ENCODE measurements at places on chromosomes 1 and 21.

GRCh38 chr1:246001837-246002230 lies 505.2 kb downstream of the SMYD3 start:
- no peak for DNase-seq

DNA sequence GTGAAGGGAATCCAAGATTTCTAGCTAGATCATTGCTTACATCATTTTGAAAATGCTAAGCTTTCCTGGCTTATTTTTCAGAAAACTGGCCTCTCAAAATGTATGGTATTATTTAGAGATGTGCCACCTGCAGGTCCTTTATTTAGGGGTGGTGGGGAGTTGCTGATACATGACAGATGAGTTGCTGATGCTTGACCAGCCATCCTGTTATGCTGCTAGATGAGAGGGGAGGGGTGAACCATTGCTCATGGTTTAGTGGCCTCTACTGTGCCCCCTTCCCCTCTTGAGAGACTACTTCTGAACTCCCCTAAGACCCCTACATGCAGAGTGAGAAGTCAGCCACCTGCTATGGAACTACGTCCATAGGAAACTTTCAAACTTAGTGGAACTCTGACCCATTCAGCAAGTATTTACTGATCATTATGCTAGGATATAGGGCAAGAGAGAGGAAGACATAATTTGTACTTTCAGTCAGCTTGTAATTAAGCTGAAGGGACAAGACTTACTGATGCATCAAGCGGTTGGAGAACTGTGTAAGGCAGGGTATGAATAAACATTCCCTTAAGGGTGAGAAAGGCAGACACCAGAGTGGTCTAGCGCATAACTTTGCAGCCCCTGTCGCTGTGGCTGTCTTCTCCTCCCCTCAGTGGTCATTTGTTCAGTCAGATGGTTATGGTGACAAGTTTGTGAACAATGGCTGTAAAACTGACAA lies 34.6 kb downstream of the SLAMF6 start:
- no peak for DNase-seq

DNA sequence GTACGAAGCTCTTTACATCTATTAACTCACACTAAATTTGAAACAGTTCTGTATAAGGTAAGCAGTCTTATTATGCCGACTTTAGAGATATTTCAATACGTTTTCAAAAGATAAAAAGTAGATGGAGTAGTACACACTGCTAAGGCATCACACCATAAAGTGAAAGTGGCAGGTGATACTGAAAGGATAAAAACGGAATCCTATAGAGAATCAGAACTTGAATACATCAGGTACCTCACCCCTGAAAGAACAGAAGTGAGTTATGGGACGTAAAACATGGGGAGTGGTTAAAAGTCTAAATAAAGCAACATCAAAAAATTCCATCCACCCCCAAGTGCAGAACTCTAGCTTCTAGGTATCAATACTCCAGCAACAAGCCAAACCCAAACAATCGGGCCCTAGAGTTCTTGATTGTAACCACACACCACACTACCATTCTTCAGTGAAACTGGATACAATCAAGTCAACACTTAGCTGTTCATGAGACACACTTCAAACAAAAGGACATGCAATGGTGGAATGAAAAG lies 142.6 kb downstream of the SMYD3 start:
- DNase-seq, result no peak

- no peak for DNase-seq
These were observed 516.6 kb downstream of the SMYD3 start for GRCh38 chr1:245990315-245991022.

DNA sequence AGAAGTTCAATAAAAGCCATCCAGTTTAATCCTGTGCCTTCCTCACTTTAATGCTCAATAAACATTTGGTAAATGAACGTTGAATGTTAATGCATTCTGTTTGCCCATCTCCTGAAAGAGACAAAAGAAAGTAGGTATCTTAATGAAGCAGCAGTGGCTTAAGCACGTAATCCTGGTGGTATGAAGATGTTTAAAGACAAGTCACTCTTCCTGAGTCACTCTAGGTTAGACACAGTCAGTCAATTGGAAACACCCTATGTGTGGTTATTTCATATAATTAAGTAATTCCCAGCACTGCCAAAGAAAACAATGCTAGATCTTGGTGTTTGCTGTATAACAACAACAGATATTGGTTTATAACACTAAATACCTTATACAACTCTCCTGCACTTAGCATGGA lies 334.0 kb upstream of the FMN2 start:
- no peak for DNase-seq

GRCh38 chr1:107704911-107705310 lies 260.1 kb downstream of the VAV3 start:
- DNase-seq, result no peak

DNA sequence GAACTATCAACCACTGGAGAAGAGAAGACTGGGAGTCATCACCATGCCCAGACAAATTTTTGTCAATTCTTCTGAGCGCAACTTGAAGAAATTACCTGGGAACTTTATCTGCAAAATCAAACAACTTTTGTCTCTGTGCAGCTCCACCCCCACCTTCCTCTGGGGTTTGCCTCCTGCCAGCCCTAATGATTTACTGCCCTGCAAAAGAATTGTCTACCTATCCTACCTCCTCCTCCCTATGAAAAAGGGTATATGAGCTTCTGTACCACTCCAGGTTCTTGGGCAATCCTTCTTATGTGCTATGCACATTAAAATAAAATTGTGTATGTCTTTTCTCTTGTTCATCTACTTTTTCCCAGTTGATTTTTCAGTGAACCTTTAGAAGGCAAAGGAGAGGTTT lies 191.9 kb downstream of the URB2 start:
- no peak for DNase-seq

DNA sequence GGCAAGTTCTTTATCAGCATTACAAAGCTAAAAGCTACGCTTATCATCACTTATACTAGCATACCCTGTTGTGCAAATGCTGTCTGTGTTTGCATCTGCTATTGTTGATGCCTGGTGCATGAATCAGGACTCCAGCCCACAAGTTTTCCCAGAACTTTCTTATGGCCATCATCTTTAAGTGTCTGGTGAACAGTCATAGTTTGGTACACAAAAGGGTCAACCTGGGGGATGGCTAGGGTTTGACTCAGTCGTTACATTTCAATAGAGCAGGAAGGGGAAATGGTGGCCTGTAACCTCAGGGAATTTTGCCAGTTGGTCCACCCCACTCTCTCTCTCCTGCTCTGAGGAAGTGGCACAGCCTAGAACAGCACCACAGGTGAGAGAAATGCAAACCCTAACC lies 35.4 kb downstream of the SELL start:
- no peak for DNase-seq

DNA sequence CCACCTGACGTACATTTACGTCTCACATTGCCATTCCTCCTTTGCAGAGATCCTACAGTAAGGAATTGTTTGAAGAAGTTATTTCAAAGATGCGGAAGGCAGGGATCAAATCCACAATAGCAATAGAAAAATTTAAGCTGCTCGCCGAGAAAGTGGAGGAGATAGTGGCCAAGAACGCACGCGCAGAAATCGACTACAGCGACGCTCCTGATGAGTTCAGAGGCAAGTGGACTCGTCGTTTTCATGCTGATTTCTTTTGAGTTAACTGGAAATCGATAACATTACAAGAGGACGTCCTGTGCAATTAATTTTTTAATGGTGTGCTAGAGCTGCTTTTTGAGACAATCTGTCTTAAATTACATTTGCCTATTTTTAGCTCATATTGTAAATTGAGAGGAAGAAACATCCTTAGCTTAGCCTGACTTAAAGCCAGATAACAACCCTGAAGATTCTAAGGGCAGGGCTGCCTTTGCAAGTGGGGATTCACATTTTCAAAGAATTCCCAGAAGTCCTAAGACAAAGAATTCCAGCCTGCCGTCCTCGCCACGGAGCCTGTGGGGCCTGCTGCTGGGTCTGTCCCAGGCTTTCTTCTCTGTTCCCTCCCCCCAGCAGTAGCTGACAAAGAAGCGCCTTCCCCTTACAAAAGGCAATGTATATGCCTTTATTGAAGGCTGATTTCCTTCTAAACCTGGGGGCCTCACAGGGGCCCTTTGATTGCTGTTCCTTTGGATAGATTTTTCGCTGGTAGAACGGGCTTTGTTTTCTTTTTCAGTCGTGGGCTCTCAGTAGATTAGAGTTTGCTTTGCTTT lies 31.6 kb upstream of the KIF1B start:
- DNase-seq, result no peak

DNA sequence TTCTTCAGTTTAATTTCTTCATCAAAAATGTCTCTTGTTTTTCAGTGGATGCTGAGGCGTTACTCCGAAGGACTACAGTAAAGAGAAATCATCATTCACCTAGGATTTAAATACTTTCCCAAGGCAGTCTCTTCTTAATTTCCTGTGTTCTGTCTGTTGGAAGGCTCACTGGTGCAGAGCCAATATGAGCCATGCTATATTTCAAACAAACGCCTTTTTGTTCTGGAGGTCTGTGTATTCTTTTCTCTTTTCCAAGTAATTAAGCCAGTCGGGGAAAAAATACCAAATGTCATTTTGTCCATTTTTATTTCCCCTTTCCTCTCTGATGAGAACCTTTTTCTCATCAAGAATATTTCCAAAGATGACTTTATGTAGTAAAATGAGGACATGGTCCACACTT lies 206.5 kb downstream of the RWDD3 start:
- DNase-seq, result no peak

DNA sequence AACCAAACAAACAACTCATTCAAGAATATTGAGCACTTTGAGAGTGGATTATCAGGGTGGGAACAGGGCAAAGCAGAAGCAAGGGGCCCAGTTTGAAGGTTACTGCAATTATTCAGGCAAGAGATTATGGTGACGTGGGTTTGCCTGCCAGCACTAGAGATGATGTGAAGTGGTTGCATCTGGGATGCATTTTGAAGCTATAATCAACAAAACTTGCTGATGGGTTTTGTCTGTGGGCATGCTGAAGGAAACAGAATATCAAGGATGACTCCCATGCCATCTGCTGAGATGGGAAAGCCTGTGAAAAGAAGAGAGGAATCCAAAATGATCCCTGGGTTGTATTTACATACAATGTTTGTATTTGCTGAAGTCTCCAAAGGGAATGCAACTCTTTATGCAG lies 224.3 kb upstream of the GREM2 start:
- DNase-seq, result no peak

DNA sequence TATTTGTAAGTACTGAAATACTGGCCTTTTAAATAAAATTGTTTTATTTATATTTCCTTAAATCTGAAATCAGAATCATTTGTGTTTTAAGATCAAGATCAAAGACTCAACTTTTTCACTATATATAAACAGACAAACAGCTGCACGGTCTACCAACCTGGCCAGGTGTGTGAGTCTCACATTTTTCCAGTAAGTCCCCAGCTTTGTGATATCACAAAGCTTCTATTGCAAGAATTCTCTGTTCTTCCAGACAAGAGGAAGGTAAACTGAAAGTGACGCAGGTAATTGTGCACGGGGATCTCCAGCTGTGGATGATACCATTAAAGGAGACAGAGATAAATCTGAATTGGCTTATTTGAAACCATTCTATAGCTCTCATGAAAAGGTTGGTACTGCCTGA lies 41.2 kb upstream of the CYP2J2 start:
- no peak for DNase-seq

GRCh38 chr1:116506132-116507004 lies 64.5 kb downstream of the CD58 start:
- no peak for DNase-seq

DNA sequence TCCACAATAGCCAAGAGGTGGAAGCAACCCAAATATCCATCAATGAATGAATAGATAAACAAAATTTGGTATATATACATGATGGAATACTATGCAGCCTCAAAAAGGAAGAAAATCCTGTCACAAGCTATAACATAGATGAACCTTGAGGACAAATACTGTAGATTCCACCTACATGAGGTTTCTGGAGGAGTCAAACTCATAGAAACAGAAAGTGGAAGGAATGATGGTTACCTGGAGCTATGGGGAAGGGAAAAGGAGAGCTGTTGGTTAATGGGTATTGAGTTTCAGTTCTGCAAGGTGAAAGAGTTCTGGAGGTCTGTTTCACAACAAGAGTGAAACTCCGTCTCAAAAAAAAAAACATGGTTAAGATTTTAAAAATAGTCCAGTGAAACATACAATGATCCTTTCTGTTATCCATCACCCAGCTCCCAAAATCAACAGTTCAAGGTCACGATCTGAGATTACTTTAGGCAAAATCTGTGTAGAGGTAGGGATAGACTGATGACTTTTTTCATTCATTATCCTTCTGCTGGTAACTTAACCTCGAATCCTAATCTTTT lies 80.8 kb upstream of the HNRNPU start:
- no peak for DNase-seq

GRCh38 chr1:167774710-167775109 lies 52.9 kb downstream of the MPZL1 start:
- DNase-seq, result no peak

DNA sequence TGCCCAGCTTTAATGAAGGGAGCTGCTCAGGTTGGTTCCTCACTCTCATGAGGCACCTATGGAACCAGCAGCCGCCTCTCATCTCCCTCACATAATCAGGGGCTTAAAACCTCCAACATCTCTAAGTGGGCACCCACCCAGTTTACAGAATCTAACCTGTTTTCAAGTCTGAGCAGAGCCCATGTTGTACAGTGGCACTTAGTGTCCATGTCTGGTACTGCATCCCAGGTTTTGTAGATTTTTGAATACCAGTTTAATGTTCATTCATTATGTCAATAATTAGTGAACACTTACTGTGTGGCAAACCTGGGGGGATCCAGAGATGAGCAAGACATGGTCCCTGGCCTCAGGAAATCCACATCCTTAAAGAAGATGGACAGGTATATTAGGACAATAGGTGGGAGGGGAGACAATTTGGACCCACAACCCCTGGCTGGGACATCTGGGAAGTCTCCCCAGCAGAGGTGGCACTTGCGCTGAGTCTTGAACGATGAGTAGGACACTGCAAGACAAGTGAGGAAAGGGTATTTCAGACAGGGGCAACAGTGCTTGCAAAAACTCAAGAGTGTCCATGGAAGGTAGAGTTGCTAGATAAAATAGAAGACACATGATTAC lies 83.3 kb downstream of the LACTBL1 start:
- no peak for DNase-seq

- DNase-seq, result no peak
These were observed at the start of gene LPAR3 for GRCh38 chr1:84892705-84893618. TSS of gene LPAR3 (minus strand) at chr1:84893206. CDS start at chr1:84866120, 27,086 bp downstream.

DNA sequence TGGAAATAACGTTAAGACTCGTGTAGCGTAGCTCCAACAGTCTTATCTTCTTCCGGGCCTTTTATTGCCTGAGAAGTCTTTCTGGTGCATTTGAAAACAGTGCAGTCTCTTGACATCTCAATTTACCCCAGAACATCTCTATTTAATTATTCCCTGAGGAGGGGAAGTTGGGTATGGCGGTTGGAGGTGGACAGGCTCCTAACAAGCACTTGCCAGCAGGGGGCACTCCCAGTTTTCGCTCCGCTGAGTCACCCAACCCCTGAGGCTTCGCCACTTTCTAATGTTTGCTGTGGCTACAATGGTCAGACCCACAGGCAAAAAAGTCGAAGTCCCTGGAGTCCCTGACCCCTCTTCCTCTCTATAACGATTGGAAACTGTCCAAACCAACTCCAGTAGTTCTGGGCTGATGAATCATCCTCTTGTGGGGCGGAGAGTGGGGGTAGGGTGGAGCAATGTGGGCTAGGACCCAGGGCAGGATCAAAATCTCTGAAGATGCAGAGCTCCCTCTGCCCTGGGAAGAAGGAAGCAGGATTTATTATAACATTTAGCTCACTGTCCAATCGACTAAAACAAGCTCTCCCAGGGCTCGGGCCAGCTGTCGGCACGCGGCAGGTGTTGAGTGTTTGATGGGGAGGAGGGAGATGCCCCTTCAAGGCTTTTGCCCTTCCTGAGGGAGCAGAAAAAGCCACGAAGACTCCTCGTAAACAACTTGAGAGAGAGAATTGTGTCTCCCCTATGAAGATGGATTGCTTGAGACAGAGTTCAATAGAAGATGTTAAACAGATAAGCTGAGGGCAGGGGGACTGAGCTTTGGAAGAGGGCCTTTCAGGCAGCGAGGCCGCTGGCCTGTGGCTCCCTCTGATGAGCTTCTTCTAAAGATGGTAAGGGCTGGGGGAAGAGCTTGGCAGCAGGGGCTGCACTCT lies 85.7 kb downstream of the BRINP2 start:
- DNase-seq, result no peak

All from left renal pelvis (tissue), 4 donors.